ENCODE measurements at places on chromosomes 2 and 18.

- H3K36me3 ChIP-seq: no peaks in the 10 kb centered on the region
- no peak overlapping the region for H3K27ac ChIP-seq
- no peak overlapping the region for H3K4me3 ChIP-seq
- DNase-seq: no peak
- H3K27me3 ChIP-seq: no peaks in the 10 kb centered on the region
- H3K4me1 ChIP-seq: peaks cover 10% of the 10 kb centered on the region
These were observed 15.8 kb upstream of the MTCL1 start for GRCh38 chr18:8689517-8689916.

- DNase-seq: no peak
- no peaks in the 10 kb centered on the region for H3K27me3 ChIP-seq
- no peak overlapping the region for H3K4me3 ChIP-seq
- H3K36me3 ChIP-seq: no peaks in the 10 kb centered on the region
- H3K27ac ChIP-seq: no peak overlapping the region
These were observed 164.8 kb upstream of the DOCK10 start for GRCh38 chr2:225207043-225207442.

DNA sequence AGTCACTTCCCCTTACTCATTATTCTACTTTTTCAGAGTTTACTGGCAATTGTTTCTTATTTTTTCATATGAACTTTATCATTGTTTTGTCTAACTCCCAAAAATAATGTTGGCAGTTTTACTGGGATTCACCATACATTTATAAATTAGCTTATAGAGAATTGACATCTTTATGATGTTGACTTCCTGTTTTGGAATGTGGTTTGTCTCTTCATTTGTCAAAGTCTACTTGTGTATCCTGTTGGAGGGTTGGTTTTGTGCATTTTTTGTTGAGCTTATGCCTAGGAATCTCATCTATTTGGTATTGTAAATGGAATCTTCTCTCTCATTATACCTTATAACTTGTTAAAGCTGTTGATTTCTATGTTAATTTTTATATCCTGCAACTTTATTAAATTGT, 16.4 kb downstream of the EPC2 start:
- DNase-seq: no peak
- H3K27me3 ChIP-seq: no peaks in the 10 kb centered on the region
- no peaks in the 10 kb centered on the region for H3K4me1 ChIP-seq
- no peak overlapping the region for H3K4me3 ChIP-seq
- H3K27ac ChIP-seq: no peak overlapping the region

GRCh38 chr2:95346231-95346737, 49.1 kb downstream of the KCNIP3 start:
- H3K27me3 ChIP-seq: peaks cover 21% of the 10 kb centered on the region
- H3K4me1 ChIP-seq: no peaks in the 10 kb centered on the region
- DNase-seq: peak; percentile 26
- H3K36me3 ChIP-seq: no peaks in the 10 kb centered on the region
- no peak overlapping the region for H3K4me3 ChIP-seq
- no peak overlapping the region for H3K27ac ChIP-seq

DNA sequence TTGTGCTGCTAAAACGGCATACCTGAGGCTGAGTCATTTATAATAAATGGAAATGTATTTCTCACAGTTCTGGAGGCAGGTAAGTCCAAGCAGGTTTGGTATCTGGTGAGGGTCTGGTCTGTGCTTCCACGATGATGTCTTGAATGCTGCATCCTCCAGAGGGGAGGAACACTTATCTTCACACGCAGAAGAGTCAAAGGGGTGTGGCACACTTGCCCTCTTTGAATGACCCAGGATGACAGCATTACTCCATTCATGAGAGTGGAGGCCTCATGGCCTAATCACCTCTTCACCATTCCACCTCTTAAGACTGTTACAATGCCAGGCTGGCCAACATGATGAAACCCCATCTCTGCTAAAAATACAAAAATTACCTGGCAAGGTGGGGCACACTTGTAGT, 61.0 kb downstream of the NCAPH start:
- DNase-seq: no peak
- H3K4me1 ChIP-seq: no peaks in the 10 kb centered on the region
- H3K27ac ChIP-seq: no peak overlapping the region
- no peaks in the 10 kb centered on the region for H3K36me3 ChIP-seq
- H3K27me3 ChIP-seq: no peaks in the 10 kb centered on the region

DNA sequence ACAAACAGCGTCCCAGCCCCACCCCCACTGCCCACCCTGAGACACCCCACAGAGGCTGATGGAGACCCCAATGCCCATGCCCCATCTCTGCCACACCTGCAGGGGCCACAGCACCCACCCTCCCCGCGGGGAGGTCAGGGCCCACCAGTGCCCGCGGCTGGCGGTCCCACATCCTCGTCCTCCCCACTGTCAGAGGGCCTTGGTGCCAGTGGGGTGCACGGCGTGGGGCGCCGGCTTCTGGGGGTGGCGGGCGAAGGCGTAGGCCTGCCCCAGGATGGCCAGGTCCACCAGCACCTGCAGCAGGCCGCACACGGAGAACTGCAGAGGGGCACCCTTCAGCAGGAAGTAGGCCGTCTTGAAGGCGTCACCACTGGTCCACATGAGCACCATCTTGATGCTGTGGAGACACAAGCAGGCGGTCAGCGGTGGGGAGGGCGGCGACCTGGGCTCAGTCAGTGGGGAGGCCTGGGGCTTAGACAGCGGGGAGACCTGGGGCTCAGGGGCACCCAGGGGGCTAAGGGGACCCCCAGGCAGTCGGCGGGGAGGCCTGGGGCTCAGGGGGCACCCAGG, 47.6 kb downstream of the SLC66A2 start:
- peaks cover 22% of the 10 kb centered on the region for H3K36me3 ChIP-seq
- H3K4me1 ChIP-seq: no peaks in the 10 kb centered on the region
- H3K4me3 ChIP-seq: no peak overlapping the region
- H3K27ac ChIP-seq: no peak overlapping the region
- DNase-seq: no peak
